ENCODE measurements at places on chromosomes 2 and 18. TPM values are rescaled to one million over a fixed set of nuclear protein-coding genes. Genes with fewer than 3 reads are reported as not detected.

DUSP19 gene
- total RNA-seq = 1.2 TPM

MC2R gene
- not detected for total RNA-seq

GATA6 gene
- 5.6 TPM for total RNA-seq

NABP1 gene
- total RNA-seq = 88.2 TPM

OR6B2 gene
- not detected for total RNA-seq

EML6 gene
- 0.19 TPM for total RNA-seq

SIGLEC15 gene
- total RNA-seq = 0.17 TPM

ADD2 gene
- not detected for total RNA-seq

CCDC150 gene
- 2.2 TPM for total RNA-seq

TRIP12 gene
- total RNA-seq = 221 TPM

ESPNL gene
- total RNA-seq = under 0.01 TPM

C2orf66 gene
- 1.2 TPM for total RNA-seq

ITGB6 gene
- 186 TPM for total RNA-seq

CCDC121 gene
- total RNA-seq = 1.2 TPM

BMP10 gene
- not detected for total RNA-seq

ABCG8 gene
- total RNA-seq = not detected

ANKMY1 gene
- 7.7 TPM for total RNA-seq
